ENCODE measurements at places on chromosomes 16 and 17. TPM values are rescaled to one million over a fixed set of nuclear protein-coding genes. Genes with fewer than 3 reads are reported as not detected.

TBC1D16 gene
- total RNA-seq, result 104 TPM

CACNG1 gene
- not detected for total RNA-seq

CRYM gene
- total RNA-seq, result 0.59 TPM

RARA gene
- 11.0 TPM for total RNA-seq

CDH16 gene
- total RNA-seq, result not detected

PRSS27 gene
- total RNA-seq, result 0.37 TPM

EPX gene
- not detected for total RNA-seq

CLEC19A gene
- not detected for total RNA-seq

ADAD2 gene
- not detected for total RNA-seq

USP6 gene
- not detected for total RNA-seq

TSPOAP1 gene
- total RNA-seq, result not detected

IGFALS gene
- total RNA-seq, result not detected
